ENCODE measurements at places on chromosomes 1 and 21. TPM values are rescaled to one million over a fixed set of nuclear protein-coding genes. Genes with fewer than 3 reads are reported as not detected.

Gene CHRM3
- not detected for polyA plus RNA-seq

DNA sequence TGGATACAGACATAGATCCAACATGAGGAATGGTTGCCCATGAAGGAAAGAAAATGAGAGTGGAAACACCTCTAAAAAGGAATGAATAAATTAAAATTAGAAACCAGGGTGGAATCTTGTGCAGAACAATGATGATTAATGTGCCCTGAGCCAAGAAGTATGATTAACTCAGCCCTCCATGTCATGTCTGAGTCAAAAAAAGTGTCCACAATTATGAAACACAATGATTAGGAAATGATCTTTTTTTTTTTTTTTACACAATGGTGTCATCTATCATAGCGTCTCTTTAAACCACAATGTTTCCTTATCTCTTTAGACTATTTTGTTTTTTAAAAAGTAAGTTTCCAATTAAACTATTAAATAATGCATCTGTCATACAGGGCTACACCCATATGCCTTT lies 78.9 kb upstream of the RAB4A start:
- peak; percentile 34 for DNase-seq

Gene CD1E
- not detected for polyA plus RNA-seq

- DNase-seq, result peak; percentile 79
These were observed 1.6 kb upstream of the TMCC2 start for GRCh38 chr1:205225901-205226765.

- no peak for DNase-seq
These were observed 62.9 kb upstream of the TMPRSS2 start for GRCh38 chr21:41570791-41571355.

GRCh38 chr1:52444463-52444862 lies 40.1 kb downstream of the PRPF38A start:
- no peak for DNase-seq
